ENCODE measurements at places on chromosomes 12 and 14. TPM values are rescaled to one million over a fixed set of nuclear protein-coding genes. Genes with fewer than 3 reads are reported as not detected.

SMCO2 gene
- not detected for total RNA-seq

ITGA7 gene
- 7.2 TPM for total RNA-seq

CIT gene
- total RNA-seq = 6.8 TPM

MYL6B gene
- 53.2 TPM for total RNA-seq

MORN3 gene
- not detected for total RNA-seq

APEX1 gene
- 60.6 TPM for total RNA-seq

IRAK4 gene
- total RNA-seq = 24.0 TPM

NPC2 gene
- 156 TPM for total RNA-seq

KCNA5 gene
- total RNA-seq = not detected

FBXO33 gene
- total RNA-seq = 22.1 TPM

ARHGAP9 gene
- not detected for total RNA-seq

NELL2 gene
- total RNA-seq = not detected

ANKRD33 gene
- not detected for total RNA-seq

MIP gene
- total RNA-seq = not detected

FSCB gene
- not detected for total RNA-seq

TMEM260 gene
- 19.6 TPM for total RNA-seq

CD4 gene
- not detected for total RNA-seq

SSPN gene
- total RNA-seq = 12.5 TPM

FZD10 gene
- total RNA-seq = not detected

SLC25A47 gene
- not detected for total RNA-seq

SLC24A4 gene
- total RNA-seq = not detected

PMCH gene
- not detected for total RNA-seq

Data from GM23248 (cell line).